ENCODE measurements at places on chromosomes 12 and 14.

GRCh38 chr14:30221546-30221945 lies 293.9 kb upstream of the PRKD1 start:
- peaks cover 12% of the 10 kb centered on the region for H3K27me3 ChIP-seq
- no peak overlapping the region for H3K4me3 ChIP-seq

GRCh38 chr12:106867651-106868050 lies 88.1 kb upstream of the TMEM263 start:
- H3K4me3 ChIP-seq, result no peak overlapping the region
- H3K27ac ChIP-seq, result no peak overlapping the region
- H3K27me3 ChIP-seq, result no peaks in the 10 kb centered on the region
- DNase-seq, result no peak

- H3K27me3 ChIP-seq, result peaks cover 5% of the 10 kb centered on the region
- H3K4me3 ChIP-seq, result no peak overlapping the region
- H3K4me1 ChIP-seq, result no peaks in the 10 kb centered on the region
- H3K27ac ChIP-seq, result no peak overlapping the region
These were observed 113.8 kb downstream of the BCL11B start for GRCh38 chr14:99158150-99158549.

- H3K27ac ChIP-seq, result no peak overlapping the region
- no peaks in the 10 kb centered on the region for H3K27me3 ChIP-seq
- DNase-seq, result no peak
- H3K4me3 ChIP-seq, result no peak overlapping the region
- no peaks in the 10 kb centered on the region for H3K36me3 ChIP-seq
These were observed 85.3 kb downstream of the SPTSSA start for GRCh38 chr14:34376649-34377267.

DNA sequence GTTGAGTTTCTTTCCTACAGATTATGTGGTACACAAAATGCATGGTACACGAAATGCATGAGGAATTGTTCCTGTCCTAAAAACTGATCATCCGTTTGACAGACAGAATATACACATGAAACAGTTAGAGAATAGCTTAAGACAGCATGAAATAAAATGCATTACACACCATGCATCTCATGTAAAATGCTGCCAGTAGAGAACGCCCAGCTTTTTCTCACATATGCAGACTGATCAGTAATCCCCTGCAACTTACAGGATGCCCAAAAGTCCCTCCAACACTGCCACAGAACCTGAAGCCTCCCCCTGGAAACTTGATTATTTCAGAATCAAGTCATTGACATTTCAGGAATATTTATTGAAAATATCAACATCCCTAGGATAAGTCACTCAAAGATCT lies 24.0 kb downstream of the IFNG start:
- no peaks in the 10 kb centered on the region for H3K36me3 ChIP-seq
- no peak overlapping the region for H3K27ac ChIP-seq
- H3K4me3 ChIP-seq, result no peak overlapping the region
